ENCODE measurements at places on chromosomes 1 and 21. TPM values are rescaled to one million over a fixed set of nuclear protein-coding genes. Genes with fewer than 3 reads are reported as not detected.

Gene OLIG2
- not detected for total RNA-seq

Gene HHIPL2
- total RNA-seq: 0.44 TPM

Gene HMCN1
- total RNA-seq: 5.5 TPM

Gene SYT2
- not detected for total RNA-seq

Gene DPH2
- 43.4 TPM for total RNA-seq

Gene TRAF3IP3
- total RNA-seq: not detected

Gene FAM163A
- total RNA-seq: not detected

Gene COL11A1
- total RNA-seq: 17.5 TPM

Gene APOBEC4
- total RNA-seq: under 0.01 TPM

Gene ACTN2
- not detected for total RNA-seq

Gene CD244
- not detected for total RNA-seq

Gene SH2D2A
- total RNA-seq: not detected
